ENCODE measurements at places on chromosomes 16 and 17.

- no peak for DNase-seq
These were observed 46.1 kb downstream of the RAB11FIP3 start for GRCh38 chr16:471353-472198.

DNA sequence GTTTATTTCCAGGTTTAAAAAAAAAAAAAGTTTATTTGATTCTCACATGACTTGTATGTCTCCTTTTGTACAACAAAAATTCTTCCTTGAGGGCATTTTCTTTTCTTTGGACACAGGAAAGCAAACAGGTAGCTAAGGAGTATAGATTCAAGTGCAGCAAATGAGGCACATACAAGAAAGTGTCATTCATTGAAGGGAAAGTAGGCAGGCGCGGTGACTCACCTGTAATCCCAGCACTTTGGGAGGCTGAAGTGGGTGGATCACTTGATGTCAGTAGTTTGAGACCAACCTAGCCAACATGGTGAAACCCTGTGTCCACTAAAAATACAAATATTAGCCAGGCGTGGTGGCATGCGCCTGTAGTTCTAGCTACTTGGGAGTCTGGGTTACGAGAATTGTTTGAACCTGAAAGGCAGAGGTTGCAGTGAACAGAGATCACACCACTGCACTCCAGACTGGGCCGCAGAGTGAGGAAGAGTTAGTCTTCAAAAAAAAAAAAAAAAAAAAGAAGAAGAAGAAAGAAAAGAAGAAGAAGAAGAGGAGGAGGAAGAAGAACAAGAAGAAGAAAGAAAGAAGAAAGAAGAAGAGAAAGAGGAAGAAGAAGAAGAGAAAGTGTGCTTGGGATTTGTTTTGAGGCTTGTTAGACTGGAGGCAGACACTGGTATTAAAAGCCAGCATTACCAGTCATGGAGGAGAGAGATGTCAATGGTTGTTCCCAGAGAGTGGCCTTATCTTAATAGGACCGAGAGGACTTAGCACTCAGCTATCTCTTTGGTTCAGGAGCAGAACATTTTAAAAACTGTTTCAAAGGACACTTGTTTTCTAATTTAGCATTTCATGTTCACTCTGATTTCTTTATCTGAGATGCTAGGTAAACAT is 19.7 kb downstream of the GINS3 start:
- peak; percentile 5 for DNase-seq

DNA sequence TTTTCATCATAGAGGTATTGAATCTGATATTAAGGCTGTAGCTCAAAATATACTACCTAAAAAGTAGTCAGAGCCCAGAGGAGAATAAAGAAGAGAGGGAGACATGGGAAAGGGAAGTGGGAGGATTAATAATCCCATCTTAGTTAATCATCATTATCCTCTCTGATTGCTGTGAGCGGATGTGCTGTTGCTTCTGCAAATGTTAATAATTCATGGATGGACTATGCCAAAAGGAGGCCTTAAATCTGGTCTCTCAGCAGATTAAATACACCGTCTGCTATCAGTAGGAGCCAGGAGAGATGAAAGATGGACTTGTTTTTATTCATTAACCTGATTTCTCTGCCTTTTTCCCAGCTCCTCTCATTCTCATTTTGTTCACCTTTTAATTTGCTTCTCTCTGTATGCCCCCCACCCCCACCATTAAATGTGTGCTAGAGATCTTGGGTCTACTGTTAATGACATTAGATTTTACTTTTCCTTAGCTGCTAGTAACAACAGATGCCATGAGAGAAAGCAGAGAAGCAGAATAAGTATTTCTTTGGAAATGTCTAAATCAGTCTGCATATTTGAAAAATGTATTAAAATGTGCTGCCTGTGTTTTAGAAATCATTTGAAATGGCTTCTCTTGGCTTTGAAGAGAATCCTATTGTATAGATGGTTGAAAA is 44.2 kb downstream of the NUP93 start:
- DNase-seq, result no peak

DNA sequence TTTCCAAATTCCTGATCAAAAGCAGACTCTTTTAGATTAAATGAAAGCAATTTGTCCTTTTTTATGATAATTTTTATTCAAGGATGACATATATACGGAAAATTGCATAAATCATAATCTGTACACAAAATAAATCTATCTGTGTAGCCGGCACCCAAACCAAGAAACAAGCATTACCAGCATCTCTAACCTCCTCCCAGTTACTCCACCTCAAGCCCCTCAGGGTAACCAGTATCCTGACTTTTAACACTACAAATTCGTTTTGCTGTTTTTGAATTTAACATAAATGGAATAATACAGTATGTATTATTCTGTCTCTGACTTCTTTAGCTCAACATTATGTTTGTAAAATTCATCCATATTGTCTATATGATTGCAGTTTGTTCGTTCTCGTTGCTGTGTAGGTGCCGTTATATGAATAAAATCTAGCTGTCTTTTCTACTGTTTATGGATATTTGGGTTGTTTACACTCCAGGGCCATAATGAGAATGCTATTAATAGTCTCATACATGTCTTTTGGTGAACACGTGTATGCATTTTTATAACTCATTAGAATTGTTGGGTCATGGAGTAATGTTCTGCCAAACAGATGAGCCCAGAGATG is 1.0 kb downstream of the TEKT1 start:
- DNase-seq, result no peak

GRCh38 chr17:73288534-73289302 is 23.1 kb downstream of the CDC42EP4 start:
- DNase-seq, result no peak

- no peak for DNase-seq
These were observed 51.0 kb upstream of the SREBF1 start for GRCh38 chr17:17887752-17888304.

DNA sequence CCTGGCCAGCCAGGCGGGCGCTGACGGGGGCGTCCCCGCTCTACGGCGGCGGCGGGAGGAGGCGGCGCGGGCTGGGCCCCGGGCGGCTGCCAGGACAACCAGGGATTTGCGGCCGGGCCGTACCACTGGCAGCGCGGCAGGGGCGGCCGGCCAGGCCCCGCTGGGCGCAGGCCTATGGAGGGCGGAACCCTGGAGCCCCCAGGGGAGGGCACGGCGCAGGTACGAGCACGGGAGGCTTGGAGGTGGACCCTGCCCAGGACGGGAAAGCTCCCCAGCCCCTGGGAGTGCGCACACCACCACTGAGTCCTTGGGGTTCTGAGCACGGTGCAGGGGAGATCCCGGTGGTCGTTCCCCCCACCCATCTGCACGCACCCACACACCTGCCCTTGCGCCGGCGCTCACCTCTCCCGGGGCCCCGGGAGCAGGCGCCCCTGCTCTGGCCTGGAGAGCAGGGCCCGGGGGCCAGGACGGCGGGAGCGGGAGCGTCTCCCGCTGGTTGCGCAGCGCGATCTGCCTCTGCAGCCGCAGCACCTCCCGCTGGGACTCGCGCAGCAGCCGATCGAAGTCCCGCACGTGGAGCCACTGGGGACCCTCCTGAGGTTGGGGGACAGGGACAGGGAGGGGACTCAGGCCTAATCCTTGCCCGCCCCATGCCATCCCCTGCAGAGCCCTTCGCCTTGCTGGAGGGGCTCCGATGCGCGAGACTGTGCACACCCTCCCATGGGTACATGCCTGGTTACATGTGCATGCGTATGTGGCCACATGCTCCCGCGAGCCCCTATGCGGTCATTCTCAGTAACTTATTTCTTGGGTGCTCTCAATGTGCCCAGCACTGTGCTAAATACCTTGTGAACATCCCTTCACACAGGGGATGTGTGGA is 3.9 kb downstream of the TSPOAP1 start:
- DNase-seq, result no peak

DNA sequence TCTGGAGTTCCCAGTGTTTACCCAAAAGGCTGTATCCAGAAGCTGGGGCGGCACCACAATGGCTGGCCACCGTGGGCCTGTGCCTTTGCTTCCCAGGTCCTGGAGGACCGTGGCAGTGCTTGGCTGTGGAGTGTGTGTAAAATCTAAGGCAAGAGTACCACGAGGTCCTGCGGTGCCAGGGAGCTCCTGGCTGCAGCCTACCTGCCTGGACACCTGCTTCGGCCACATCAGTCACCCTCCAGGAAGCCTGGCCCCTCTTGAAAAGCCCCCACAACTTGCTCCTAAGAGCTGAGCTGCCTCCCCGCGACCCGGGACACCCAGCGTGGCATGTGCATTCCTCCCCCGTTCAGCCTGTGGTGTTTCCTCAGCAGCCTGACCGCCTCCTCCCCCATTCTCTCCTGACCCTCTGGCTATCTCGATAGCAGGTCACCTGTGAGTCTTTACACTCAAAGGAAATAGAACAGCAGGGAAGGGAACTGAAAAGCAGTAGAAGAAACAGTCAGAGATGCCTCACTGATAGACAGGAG is 7.9 kb downstream of the TIMM22 start:
- DNase-seq, result no peak

- DNase-seq, result no peak
These were observed 2.6 kb downstream of the GLIS2 start for GRCh38 chr16:4318451-4318910.

DNA sequence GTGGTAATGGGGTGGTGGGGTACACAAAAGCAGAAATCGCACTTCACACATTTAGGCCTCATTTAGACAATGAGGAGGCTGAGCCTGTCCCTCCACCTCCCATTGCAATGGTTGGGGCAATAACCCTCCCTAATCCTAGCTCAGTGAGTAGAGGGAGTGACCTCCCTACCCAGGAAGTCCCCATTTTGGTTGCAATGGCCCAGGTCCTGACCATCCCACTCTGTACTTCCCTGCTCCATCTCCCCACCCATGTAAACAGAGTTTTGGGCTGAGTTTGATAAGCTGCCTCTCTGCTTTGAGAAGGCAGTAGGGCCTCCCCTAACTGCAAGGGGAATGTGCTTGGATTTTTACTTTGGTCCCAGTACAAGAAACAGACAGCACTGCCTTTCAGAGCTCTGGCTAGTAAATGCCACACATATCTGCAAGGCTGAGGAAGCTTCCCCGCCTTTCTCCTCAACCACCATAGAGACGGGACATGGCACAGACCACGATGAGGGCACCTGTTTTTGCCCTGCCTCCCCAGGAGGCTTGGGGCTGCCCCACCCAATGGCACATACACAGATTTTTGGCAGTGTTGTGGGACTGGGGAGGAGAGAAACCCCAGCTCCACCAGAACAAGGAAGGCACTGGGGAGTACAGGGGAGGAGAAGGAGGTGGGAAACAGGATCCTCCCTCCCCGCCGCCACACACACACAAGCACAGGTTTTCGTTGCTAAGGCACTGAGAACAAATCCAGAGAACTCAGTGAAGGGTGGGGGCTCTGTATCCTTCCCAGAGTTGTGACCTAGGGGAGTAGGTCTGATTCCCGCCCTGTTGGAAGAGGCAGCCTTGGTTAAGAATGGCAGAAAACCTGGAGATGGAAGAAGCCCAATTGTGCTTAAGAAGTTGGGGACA is 7.3 kb downstream of the VAT1 start:
- no peak for DNase-seq

DNA sequence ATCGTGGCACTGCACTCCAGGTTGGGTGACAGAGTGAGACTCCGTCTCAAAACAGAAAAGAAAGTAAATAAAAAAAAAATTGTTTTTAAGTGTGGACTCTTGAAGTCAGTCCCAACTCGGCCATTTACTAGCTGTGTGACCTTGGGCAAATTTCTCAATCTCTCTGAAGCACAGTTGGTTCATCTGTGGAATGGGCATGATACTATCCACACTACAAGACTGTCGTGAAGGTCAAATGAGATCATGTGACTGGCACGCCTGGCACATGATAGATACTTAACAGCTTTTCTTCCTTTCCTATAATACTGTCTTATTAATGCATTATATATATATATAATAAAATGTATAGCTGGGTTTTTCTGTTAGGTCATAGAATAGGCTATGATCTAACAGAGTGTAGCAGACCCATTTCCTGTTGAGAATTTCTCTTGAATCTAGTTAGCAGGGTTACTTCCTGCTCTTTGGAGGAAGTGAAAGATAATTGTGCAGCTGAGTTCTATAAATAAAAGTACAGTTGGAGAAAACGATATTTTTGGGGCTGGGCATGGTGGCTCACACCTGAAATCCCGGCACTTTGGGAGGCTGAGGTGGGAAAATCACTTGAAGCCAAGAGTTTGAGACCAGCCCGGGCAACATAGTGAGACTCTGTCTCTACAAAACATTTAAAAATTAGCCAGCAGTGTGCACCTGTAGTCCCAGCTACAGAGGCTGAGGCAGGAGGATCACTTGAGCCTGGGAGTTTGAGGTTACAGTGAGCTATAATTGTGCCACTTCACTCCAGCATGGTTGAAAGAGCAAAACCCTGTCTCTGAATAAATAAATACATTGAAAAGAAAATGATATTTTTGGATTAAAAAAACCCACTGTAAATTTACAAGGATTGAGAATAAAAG is 7.3 kb downstream of the MILR1 start:
- peak; percentile 97 for DNase-seq

DNA sequence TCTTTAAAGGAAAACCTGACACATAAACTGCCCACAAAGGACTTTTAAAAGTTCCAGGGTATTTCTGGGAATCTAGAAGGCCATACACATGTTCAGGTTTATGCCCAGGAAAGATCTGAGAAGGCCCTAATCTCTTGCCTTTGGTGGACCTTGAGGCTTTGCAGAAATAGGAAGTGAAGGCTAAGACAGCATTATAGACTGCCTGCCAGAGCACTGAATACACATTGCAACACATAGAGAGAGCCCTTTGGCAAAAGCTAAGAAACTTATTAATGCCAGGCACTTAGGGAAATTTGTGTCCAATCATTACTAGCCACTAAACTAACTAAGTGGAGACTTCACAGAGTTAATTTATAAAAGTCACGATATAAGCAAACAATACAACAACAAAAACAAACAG is 70.4 kb downstream of the MMD start:
- no peak for DNase-seq

DNA sequence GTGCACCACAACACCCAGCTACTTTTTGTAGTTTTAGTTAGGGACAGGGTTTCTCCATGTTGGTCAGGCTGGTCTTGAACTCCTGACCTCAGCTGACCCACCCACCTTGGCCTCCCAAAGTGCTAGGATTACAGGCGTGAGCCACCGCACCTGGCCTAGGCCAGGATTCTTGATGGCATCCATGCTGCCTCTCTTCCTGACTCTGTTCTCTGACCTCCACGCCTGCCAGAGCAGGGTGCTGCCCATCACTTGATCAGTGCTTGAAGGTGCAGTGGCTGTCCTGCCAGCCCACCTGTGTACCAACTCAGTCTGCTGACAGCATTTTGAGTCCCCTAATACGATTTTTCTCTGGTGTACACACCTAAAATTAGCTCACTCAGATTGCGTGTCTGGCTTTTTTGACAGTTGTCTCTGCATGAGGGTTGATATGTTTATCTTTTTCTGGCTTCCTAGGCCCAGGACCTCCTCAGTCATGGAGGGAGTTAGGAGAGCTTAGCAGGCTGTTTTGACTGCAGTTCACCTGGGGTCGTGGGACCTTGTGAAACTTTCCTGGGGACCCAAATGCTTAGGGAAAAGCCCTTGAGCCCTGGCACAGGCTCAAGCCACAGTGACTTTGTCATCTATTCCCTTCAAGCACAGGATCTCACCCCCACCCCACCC is 5.9 kb downstream of the HAS3 start:
- no peak for DNase-seq

- DNase-seq, result no peak
These were observed 115.9 kb downstream of the LITAF start for GRCh38 chr16:11470676-11471415.
